PC-9 (cell line): ENCODE measurements at places on chromosomes 4 and X. TPM values are rescaled to one million over a fixed set of nuclear protein-coding genes. Genes with fewer than 3 reads are reported as not detected.
A peak's percentile ranks its signal among the peaks of the same experiment; 100 is the strongest.

GRCh38 chr4:25002681-25003080 lies 28.1 kb downstream of the LGI2 start:
- H3K27me3 ChIP-seq: no peaks in the 10 kb centered on the region; the same call in 1 of the 2 replicates
- H3K27ac ChIP-seq: no peak overlapping the region
- H3K36me3 ChIP-seq: no peaks in the 10 kb centered on the region
- no peak for DNase-seq

- H3K27me3 ChIP-seq: no peaks in the 10 kb centered on the region
- H3K27ac ChIP-seq: no peak overlapping the region
- H3K36me3 ChIP-seq: no peaks in the 10 kb centered on the region
- no peaks in the 10 kb centered on the region for H3K4me1 ChIP-seq
Observed at GRCh38 chr4:172813359-172813923, 355.2 kb upstream of the GALNT7 start.

DNA sequence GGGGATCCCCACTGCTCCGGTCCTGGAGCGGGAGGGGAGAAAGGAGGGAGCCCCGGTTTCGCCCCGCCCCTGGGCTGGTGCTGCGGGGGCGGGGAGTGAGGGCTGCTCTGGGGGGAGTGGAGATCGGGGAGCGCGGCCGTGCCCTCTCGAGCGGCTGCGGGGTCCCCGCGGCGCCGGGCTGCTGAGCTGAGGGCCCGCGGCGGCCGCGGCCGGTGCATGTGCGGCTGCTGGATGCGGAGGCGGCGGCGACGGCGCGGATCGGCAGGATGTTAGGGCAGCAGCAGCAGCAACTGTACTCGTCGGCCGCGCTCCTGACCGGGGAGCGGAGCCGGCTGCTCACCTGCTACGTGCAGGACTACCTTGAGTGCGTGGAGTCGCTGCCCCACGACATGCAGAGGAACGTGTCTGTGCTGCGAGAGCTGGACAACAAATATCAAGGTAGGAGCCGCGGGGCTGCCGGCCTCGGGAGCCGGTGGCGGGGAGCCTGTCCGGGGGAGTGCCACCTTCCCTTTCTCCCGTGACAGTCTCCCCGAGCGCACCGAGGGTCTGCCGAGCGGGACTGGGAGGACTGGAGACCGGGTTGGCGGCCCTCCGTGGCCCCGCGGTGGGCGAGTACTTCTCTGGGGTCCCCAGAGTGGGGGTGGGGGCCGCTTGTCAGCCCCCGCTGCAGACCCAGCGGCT lies at the start of gene ING2:
Gene ING2 (plus strand): TSS at position 129 of the 681 bp plus-strand sequence. CDS start 138 bp downstream, at position 267.
- DNase-seq: no peak
- H3K27me3 ChIP-seq: no peaks in the 10 kb centered on the region

DNA sequence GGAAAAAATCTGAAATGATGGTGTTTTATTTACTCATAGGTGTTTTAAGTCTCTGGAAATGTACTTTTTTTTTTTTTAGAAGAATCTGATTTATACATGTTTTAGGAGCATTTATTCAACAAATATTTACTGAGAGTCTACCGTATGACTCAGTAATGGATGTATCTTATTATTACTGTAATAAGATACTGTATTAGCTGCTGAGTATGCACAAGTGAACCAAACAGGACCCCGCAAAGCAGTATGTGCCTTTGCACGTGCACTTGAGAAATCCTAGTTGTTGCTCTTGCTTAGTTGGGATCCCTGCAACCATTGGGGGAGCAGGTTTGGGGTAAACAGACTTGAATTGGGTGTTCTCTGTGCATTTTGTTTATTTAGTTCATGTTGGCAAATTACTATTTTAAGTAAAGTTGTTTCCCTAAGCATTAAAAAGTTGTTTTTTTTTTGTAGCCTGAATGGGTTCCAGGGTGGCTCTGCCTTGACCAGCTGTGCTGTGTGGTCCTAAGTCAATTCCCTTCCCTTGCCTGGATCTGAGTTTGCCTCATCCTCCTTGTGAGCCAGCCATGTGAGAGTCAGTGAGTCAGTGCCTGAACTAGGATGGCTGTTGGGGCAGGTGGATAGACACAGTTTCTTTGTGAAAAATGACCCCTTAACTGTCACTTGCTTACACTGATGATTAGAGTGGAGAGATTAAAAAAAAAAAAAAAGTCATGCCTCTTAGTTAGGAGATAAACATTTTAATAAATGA lies 27.7 kb downstream of the DCUN1D4 start:
- no peaks in the 10 kb centered on the region for H3K4me1 ChIP-seq
- no peak overlapping the region for H3K4me3 ChIP-seq
- DNase-seq: no peak
- no peak overlapping the region for H3K27ac ChIP-seq

DNA sequence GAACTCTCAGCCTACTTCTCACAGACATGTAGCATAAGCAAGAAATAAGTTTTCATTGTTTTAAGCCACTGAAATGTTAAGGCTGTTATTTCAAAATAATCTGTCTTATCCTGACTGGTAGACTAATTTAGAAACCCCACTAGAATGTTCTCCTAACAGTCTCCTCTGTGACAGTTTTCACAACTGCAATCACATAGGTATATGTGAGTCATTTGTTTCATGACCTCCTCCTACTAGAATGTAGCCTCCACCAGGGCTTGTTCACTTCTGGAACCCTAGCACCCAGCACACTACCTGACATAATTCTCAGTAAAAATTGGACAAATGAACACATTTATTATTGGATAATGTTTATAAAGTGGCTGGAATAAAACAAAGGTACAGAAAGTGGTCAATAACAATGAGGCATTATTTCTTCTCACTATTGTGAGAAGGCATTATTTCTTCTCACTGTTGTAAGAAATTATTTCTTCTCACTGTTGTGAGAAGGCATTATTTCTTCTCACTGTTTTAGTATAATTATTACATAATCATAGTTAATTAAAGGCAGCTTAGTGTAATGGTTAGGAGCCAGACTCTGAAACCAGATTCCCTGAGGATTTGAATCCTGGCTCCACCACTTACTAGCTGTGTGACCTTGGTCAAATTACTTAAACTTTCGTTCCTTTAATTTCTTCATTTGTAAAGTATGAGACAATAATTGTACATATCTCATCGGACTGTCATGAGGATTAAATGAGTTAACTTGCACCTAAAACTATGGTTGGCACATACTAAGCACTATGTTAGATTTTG lies 251.5 kb downstream of the RASL11B start:
- H3K4me3 ChIP-seq: no peak overlapping the region
- H3K27me3 ChIP-seq: no peaks in the 10 kb centered on the region
- no peak for DNase-seq
- no peaks in the 10 kb centered on the region for H3K4me1 ChIP-seq
- no peak overlapping the region for H3K27ac ChIP-seq

GRCh38 chrX:22073928-22074327 lies 41.8 kb downstream of the PHEX start:
- peak overlapping the region; percentile 73 for H3K27ac ChIP-seq
- H3K36me3 ChIP-seq: no peaks in the 10 kb centered on the region
- peak; percentile 65 for DNase-seq
- H3K4me3 ChIP-seq: no peak overlapping the region
- no peaks in the 10 kb centered on the region for H3K27me3 ChIP-seq

DNA sequence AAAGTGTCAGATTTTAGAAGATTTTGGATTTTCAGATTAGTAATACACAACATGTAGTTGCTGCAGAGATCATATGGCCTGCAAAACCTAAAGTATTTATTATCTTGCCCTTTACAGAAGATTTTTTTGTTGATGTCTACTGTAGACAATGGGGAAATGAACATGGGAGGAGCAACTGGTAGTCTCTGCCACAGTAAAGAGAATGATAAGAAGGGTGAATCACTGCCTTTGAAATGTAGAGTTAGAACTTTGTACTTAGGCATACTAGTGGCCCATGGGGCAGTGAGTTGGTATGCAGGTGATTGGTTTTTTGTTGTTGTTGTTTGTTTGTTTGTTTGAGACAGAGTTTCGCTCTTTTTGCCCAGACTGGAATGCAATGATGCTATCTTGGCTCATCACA lies 50.1 kb downstream of the GAB1 start:
- H3K27me3 ChIP-seq: no peaks in the 10 kb centered on the region
- H3K27ac ChIP-seq: no peak overlapping the region
- no peak overlapping the region for H3K4me3 ChIP-seq
- peaks cover 17% of the 10 kb centered on the region for H3K4me1 ChIP-seq
- DNase-seq: no peak

GRCh38 chr4:12122316-12122715 lies 693.6 kb upstream of the HS3ST1 start:
- no peaks in the 10 kb centered on the region for H3K36me3 ChIP-seq
- H3K4me3 ChIP-seq: no peak overlapping the region
- no peak overlapping the region for H3K27ac ChIP-seq
- no peaks in the 10 kb centered on the region for H3K27me3 ChIP-seq
- no peak for DNase-seq

DNA sequence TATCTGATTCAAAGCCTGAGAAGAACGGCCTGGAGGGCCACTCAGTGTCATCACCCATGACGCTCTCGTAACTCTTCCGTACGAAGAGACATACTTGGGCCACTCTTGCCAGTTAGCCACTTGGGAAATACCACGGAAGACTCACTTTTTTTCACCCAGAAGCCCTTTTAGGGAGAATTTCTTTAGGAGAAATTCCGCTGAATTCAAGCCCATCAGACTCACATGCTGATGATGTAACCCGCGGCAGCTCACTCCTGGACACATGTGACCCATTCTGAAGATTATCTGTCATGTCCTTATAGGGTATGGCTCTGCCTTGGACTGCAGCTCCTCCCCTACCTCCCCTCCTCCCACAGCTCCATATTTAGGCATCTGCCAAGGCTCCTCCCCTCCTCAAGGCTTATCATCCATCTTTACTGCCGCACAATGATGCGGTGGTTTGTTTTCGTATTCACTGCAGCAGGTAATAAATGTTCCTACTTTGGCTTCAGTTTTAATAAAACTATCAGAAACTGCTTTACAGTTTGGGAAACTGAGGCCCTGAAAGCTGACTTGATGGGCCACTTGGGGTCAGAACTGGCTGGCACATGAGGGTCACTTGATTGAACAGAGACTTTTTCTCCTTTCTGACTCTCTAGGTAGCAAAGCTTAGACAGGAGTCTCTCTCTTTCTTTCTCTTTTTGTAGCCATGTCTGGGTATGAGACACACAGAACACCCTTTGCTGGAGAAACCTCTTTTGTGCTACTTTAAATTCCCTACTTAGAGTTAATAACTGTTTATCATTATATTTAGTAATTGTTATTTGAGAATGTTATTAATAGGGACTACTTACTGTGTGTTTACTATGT lies 42.1 kb downstream of the RHOH start:
- no peaks in the 10 kb centered on the region for H3K36me3 ChIP-seq
- no peak overlapping the region for H3K27ac ChIP-seq
- H3K4me1 ChIP-seq: no peaks in the 10 kb centered on the region
- DNase-seq: no peak
- H3K4me3 ChIP-seq: no peak overlapping the region

PF4V1 gene
- total RNA-seq: not detected in 2 replicates

GBA3 gene
- total RNA-seq: not detected in 2 replicates

COL4A6 gene
- total RNA-seq: 13.6 and 15.5 TPM in 2 replicates

XKRX gene
- total RNA-seq: 1.2 and 1.4 TPM in 2 replicates

LONRF3 gene
- total RNA-seq: 6.3 and 8.7 TPM in 2 replicates
